Kidney capillary endothelial cell (primary cell): ENCODE measurements at places on chromosomes 2 and 18.

DNA sequence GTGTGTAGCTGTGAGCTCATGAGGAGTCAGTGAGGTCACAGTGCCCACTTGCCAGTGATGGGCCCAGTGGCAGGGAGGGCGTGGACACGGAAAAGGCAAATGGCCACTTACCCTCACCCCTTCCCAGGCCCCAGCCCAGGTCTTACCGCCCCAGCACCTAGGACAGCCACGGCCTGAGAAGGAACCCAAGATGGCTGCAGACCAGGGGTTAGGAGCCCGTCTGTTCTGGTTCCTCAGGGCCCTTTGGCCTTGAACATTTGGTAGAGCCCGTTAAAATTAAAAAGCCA, 74.1 kb downstream of the EMX1 start:
- no peak for DNase-seq

- no peak for DNase-seq
Measured at GRCh38 chr2:83233326-83233725, 1225.8 kb downstream of the SUCLG1 start.

DNA sequence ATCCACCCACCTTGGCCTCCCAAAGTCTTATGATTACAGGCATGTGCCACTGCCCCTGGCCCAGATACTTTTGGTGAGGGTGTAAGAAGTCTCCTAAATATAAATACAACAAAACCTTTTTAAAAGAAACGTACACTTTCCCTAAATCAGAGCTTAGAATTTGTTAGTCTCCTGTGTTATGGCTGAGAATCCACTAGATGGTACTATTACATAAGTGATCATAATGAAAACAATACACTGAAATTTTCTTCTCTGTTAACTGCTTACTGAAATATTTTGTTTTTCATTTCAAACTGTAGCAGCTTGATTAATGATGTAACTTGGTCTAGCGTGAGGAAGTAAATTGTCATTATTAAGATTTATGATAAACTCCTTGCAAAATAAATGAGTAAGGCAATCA, 74.8 kb upstream of the FAM98A start:
- DNase-seq = peak; percentile 26

DNA sequence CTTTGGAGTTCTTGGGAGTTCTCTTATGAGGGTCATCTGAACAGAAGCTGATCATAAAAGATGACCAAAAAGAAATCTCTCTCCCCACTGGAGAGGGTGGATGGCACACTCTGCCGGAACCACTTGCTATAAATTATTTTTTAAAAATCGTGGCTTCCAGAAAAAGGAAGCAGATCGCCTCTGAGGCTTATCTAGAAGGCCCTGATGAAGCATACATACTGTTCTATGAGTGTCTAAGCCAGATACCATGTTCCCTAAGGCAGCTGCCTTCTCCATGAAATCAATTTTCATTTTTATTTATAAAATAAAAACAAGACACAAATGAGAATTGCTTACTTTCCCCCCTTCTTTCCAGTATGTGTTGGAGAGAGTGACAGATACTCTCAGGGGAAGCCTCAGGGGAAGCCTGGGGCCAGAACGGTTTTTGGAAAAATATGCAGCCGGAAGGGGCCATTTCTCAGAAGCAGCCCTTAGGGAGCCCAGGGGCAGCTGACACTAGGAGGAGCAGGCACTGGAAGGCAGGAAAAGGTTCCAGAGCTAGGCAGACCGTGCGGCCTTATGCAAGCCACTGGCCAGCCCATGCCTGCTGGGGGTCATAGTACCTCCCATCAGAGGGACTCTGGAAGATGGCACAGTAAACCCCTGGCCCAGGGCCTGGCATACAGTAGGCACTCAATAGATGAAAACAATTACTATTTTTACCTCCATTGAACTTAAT, 130.6 kb downstream of the CABLES1 start:
- DNase-seq = no peak

- DNase-seq = no peak
Measured at GRCh38 chr2:191056228-191056627, 42.3 kb upstream of the STAT1 start.

DNA sequence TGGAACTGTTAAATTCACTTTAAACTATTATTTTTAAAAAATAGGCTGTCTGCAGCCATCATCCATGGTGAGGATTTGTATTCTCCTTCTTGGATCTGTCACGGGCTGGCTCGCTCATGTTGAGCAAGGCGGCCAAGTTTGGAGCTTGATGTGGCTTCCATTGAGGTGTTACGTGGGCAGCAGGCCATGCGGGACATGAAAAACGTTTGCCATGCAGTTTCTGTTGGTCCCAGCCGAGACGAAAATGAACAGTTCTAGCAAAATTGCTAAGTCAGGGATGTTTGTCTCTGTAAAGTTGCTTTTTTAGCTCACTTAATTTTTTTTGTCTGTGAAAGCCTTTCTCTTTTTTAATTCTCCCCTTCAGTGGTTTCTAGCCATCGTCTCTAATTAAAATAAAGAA, 70.2 kb upstream of the MGAT5 start:
- no peak for DNase-seq

- peak; percentile 54 for DNase-seq
Measured at GRCh38 chr2:200812122-200813022, 662 bp downstream of the BZW1 start.

- DNase-seq = no peak
Measured at GRCh38 chr18:2396162-2396505, 175.2 kb downstream of the METTL4 start.

GRCh38 chr2:26482211-26483026, 4.5 kb upstream of the OTOF start:
- DNase-seq = no peak

GRCh38 chr18:2935438-2936192, 77.3 kb downstream of the LPIN2 start:
- no peak for DNase-seq

DNA sequence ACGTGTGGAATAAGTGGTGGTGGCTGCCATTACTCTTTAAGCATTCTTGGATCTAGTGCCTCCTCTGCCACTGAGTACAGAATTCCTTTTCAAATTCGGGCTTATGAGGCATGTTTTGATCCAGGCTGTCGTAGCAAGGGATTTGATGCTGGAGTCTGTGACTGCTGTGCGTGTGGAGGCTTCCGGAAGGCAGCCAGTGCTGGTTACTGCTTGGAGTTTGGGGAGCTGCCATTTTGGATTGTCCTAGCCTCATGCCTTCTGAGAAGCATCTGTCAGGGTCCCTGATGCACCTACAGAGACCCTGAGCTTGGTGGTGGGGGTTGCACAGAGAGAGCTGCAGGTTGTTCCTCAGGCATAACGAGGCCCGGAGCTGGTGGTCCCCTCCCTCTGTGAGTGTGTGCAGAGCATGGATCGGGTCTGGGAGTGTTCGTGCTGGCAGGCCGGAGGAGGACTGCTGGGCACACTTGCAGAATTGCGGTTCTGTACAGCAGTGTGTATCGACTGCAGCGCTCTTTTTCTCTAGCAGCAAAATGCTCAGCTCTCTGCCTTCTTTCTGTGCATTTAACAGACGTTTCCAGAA, 7.7 kb downstream of the HPCAL1 start:
- no peak for DNase-seq

GRCh38 chr2:21841341-21841740, 717.6 kb downstream of the TDRD15 start:
- no peak for DNase-seq

DNA sequence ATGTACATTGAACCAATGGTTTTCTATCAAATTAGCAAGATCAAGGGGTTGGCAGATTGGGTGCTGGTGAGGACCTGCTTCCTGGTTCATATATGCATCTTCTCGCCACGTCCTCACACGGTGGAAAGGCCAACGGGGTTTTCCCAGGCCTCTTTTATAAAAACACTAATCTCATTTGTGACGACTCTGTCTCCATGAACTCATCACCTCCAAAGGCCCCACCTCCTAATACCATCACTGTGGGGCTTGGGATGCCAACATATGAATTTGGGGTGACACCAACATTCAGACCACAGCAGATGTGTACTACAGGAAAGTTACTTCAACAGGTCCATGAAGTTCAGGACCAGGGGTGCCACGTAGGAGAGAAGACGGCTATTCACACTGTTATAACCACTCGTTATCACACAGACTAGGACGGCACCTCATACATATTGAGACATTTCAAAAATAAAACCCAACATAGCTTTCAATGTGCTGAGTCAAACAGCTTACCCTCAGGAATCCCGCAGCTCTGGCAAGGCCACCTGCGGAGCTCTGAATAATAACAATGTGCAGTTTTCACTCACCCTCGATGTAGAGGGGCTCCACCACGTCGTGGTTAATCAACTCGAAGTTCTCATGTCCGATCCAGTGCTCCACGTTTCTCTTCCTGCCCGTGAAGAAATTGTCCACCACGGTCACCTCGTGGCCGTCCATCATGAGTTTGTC, 49.3 kb downstream of the UXS1 start:
- DNase-seq = no peak

- no peak for DNase-seq
Measured at GRCh38 chr2:117646872-117647271, 167.6 kb upstream of the DDX18 start.

- DNase-seq = peak; percentile 7
Measured at GRCh38 chr2:170165129-170165528, 12.8 kb upstream of the MYO3B start.

DNA sequence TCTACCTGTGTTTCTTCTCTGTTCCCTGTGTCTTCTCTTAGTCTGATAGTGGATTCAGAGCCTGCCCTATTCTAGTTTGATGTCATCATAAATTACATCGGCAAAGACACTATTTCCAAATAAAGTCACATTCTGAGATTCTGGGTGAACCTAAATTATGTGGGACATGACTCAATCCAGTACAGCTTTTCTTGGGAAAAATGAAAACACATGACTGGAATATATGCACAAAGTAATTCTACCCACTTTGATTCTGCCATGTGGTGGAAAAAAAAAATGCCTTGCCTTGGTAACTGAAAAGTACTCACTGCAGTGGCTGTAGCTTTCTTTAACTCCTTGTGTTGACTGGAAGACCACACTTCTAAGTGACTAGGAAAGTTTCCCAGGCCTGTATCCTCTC, 73.7 kb downstream of the LRATD1 start:
- DNase-seq = no peak

GRCh38 chr2:196263181-196263747, 91.9 kb upstream of the STK17B start:
- no peak for DNase-seq

GRCh38 chr2:157777427-157777826, 98.7 kb downstream of the ACVR1 start:
- peak; percentile 48 for DNase-seq

GRCh38 chr2:143686585-143687164, 557.5 kb downstream of the ARHGAP15 start:
- peak; percentile 48 for DNase-seq

- DNase-seq = no peak
Measured at GRCh38 chr2:15074751-15075700, 442.5 kb downstream of the LRATD1 start.

DNA sequence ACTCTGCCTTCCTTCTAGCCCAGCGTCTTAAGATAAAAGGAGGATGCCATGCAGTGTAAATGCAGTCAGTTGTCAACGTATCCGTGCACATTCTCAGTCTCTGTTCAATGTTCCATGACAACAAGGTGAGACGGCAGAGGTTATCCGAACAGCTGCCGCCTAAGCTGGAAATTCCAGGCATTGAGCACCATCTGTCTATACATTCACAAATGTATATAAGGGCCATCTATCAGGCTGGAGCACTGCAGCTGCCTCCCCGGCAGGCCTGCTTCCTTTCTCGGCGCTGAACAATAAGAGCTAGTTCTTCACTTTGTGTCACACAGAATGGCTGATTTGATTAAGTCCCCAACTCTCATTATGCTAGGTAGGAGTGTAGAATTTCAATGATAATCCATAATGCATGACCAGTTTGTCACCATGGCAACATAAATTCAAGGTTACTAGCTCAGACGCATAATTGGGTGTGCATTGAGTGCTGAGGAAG, 282.2 kb upstream of the SOX11 start:
- DNase-seq = no peak

GRCh38 chr2:68726608-68727367, 7.8 kb upstream of the ARHGAP25 start:
- DNase-seq = no peak

DNA sequence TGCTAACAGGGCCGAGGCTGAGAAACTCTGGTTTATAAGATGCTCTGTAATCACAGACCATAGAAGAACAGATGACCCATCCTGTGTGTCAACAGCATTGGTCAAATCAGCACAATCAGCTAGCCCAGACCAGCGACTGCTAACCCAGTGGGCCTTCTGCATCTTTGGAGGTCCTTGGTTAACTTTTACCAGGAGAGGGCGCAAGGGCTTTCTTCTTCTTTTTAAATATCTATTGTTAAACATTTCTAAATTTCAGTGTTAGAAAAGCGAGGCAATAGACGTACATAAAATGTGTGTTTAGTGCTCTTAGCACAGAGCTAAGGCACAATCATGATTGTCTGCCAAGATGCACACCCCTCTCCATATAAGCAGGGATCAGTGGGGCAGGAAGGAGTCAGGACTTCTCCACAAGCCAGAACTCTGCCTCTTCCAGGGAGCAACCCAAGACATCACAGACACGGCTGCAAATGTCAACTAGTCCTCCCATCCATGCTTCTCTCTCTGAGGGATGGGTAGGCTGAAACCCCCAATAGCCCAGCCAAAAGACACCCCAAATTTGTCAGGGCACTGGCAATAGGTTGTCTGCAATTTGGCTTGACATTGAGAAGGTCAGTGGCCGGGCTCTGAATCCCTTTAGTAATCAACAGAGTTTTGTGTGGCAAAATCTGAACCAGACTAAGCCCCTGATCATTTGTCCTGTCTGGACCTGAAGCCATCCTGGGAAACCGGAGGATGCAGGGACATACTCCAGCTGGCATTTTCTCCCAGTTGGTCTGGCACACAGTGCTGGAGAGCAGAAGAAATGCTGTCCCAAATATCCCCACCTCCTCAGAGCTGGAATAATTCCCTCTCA, 188.2 kb downstream of the BCL2 start:
- DNase-seq = peak; percentile 42

GRCh38 chr2:146931109-146931508, 913.7 kb upstream of the ACVR2A start:
- DNase-seq = no peak

DNA sequence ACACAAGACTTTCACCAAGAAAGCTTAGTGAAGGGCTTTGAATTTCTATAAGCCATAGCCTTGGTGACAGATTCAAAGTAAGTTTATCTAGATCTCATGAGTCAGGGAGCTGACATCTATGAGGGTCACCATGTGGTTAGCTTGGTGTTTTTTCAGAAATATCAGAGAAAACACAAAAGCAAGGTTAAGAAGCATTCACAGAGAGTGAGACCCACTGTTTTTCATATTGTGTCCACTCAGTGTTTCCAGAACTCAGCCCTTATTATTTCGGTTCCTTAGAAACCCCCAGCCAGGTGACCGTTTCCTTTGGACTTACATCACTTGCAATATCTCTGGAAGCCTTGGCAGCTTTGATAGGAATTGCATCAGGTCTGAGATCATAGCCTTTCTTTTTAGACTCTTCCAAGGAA, 76.6 kb downstream of the NEB start:
- DNase-seq = no peak
